Cerebellar cortex (tissue), 1 donor: ENCODE measurements at places on chromosomes 6 and 20.
A peak's percentile ranks its signal among the peaks of the same experiment; 100 is the strongest.

DNA sequence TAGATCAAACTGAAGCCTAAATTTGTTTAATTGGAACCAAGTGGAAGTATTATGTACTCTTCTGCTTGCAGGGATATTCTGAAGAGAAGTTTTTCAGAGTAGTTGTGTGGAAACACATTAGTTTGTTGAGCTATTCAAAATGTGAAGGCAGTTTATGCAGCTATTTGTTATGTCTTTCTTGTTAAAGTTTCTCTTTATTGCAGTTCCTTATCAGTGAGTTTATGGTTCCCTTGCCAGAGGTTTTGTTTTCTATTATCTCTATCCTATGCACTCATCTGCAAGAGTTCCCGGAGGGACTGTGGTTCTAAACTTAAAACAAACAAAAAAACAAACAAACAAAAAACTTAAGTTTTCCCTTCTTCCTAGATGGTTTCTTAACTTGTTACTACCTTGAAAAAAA is 143.7 kb upstream of the SLC22A16 start:
- DNase-seq = no peak

DNA sequence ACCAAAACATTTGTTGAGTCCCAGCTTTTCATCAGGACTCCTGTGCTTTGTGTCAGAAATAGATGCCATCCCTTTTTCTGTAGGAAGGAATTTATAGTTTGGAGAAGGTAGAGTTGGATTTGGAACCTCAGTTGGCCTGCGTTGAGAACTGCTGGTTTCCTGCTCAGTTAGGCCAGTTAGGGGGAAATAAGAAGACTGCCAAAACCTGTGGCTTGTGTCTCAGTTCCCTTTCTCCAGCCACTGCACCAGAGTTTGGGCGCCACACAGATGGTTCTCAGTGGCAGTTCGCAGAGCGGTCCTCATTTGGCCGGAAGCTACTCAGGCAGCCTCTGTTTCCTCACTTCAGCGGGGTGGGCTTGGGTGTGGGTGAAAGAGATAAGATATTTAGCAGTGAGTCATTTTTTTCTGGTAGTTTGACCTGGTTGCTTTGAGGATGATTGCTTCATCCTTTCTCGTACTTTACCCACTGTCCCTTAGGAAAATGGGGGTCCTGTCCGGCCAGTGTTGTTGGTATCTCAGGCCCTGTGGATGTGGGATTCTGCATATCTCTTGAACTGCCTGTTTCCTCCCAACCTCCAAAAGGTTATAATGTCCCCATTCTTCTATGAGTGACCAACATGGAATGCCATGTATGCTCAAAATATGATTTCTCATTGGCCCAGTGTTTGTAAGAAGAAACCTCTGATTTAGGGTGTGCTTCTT is 53.7 kb downstream of the JARID2 start:
- no peak for DNase-seq

DNA sequence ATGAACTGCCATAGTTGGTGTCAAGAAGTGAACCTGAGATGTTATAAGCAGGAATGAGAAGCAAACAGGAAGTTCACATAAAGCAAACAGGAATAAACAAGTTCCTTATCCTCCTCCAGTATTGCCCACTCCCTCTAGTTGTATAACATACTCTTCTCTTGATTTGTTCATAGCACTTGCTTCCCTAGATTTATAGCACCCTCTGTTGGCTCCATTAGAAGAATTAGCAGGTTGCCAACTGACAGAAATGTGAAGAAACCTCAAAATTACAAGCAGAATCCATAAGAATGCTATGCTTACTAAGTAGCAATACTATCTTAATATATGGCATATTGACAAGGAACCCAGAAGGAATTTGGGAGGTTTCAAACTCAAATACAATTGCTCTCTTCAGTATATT is 195.4 kb downstream of the TBX18 start:
- DNase-seq = no peak

GRCh38 chr20:38245753-38246152 is 14.8 kb downstream of the KIAA1755 start:
- no peak for DNase-seq

- peak; percentile 7 for DNase-seq
Measured at GRCh38 chr6:133817460-133818047, 71.4 kb upstream of the TCF21 start.

DNA sequence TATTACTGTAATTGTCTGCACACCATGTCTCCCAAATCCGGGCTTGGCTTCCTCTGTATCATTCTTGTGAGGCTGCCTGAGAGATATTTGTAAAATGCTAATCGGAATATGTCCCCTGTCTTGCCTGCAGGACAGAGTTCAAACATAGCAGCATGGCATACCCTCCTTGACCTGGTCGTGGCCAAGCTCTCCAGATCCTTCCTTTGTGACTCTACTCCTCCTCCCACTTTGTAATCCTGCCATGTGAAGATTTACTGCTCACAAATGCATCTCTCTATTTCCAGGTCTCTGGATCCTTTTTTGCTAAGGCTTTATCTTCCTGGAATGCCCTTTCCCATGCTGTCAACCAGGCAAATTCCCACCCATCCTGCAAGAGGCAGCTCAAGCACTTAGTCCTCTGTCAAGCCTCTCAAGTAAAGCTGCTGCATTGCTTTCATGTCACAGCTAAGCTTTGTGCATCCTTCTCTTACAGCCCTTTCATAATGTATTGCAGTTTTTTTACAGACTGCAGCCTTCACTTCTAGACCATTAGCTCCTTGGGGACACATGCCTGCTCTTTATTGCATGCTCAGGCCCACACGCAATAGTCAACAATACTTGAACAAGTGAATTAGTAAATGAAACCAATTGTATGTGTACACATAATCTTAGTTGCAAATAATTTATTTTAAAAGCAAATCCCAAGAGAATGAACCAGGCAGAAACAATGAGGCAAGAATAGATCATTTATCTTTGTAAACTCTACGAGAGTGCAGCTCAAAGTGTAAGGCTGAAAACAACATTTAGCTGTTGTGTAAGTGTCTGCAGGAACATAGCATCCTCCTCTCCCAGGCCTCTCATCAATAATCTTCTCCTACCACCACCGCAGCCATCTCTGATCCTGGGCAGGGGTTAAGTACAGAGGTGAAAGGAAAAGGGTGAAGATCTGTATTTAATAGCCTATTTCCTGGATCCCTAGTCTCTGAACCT is 45.8 kb downstream of the HIVEP2 start:
- DNase-seq = no peak

DNA sequence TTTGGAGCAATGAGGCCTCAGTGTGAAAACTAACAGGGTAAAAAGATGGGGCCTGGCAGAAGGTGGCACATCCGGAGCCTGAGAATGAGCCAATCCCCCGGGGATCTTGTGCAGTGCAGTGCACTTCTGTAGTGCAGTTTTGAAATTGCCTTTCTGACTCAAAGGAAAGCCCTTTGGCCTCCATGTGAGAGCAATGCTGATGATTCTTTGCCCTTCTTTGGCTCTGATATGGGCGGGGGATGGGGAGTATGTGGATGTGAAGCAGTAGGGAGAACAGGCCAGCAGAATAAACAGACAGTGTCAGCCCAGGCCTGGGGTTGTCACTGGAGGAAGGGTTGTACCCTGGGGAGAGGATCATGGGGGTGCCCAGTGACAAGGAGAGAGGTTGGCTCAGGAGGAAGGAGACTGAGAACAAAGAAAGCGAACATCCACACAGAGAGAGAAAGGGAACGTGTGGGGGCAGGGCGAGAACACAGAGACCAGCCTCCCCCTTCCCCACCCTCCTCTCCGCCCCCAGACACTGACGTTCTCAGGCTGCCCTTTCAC is 351.2 kb downstream of the CDC5L start:
- DNase-seq = no peak

DNA sequence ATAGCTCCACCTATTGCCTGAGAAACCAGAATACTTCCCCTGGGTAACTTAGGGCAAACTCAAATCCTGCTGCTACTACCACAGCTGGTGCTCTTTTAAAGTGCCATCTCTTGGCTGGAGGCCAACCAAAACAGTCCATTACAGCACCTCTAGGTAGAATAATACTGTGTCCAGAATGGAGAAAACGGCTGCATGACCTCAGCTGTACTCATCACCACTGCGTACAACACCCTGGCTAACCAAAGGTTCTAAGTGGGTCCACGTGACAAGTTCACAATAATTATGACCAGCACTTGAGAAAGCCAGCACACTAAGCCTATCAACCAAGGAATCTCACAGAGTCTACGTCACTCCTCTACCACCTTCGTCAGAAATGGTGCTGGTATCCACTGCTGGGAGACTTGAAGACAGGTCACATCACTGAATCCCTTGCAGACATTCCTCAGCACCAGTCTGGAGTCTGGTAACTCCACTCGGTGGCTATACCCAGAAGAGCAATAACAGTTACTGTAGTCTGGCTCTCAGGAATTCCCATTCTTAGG is 40.9 kb upstream of the PKIB start:
- DNase-seq = no peak

GRCh38 chr6:29561091-29561490 is 1.6 kb upstream of the UBD start:
- DNase-seq = no peak

- DNase-seq = no peak
Measured at GRCh38 chr6:116266803-116267202, 12.9 kb downstream of the TSPYL1 start.

DNA sequence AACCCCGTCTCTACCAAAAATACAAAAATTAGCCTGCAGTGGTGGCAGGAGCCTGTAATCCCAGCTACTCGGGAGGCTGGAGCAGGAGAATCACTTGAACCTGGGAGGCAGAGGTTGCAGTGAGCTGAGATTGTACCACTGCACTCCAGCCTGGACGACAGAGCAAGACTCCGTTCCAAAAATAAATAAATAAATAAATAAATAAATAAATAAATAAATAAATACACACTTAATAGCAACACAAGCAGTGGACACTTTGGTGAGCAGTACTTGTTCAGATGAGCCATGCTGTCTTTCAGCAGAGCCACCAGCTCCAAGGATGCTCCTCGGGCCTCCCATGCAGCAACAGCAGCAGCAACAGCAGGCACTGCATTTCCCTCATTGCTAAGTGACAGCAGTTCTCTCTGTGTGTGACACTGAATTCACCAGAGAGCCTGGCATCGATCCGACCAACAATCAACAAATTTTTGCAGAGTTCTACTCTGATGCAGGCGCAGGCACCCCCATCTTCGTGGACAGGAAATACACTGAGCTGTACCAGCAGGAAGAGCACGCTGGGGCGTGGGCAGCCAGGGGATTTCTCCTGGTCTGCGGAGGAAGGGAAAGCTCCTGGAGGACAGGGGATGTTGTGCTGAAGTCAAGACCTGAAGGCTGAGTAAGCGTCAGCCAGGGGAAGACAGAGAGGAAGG is 54.0 kb upstream of the SNX9 start:
- DNase-seq = no peak

GRCh38 chr6:36323062-36323461 is 13.6 kb downstream of the BNIP5 start:
- DNase-seq = peak; percentile 29

- DNase-seq = no peak
Measured at GRCh38 chr6:155939253-155939652, 483.6 kb upstream of the NOX3 start.

- DNase-seq = no peak
Measured at GRCh38 chr20:43525021-43525420, 17.5 kb downstream of the L3MBTL1 start.

DNA sequence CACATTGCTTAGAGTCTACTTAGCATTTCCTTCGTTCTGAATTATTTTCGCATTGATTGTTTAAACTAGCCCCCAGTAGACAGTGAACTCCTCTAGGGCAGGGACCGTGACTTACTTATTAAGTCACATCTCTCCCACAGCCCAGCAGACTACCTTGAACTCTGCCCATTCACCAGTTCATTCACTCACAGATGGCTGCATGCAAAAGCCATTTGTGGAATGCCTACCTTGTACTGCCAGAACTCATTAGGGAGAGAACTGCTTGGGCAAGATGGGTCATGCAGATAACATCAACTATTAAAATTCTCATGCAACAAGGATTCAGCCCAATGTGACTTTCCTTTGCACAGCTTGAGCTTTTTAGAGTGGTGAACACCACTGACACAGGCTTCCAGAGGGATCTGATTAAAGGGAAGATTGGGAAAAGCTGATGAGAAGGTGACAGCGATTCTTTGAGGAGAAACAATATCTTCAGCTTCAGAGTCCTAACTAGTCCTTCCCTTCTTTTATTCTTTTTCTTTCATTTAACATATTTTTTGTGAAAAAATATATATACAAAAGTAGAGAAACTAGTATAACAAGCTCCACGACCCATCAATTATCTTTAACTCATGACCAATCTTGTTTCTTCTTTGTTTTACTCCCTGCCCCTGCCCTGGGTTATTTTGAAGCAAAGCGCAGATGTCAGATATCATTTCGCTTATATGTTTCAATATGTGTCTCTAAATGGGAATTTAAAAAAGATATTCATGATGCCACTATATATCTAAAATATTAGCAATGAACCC is 273.9 kb downstream of the CDC5L start:
- DNase-seq = no peak

DNA sequence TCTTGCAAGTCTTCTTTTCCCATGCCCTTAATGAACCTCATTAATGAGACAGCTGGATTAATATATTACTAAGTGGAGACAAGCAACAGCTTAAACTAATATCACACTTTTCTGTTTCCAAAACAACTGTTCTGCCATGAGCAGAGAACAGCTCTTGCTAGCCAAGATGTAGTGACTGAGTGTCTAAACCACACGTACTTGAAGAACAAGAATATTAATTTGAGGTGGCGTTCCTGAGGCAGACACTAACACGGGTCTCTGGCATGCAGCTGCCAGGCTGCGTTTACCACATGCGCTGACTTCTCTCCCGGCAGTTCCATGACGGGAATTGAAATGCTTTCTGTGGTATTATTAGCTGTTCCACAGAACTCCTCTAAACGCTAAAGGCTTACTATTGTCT is 80.6 kb downstream of the FNDC1 start:
- DNase-seq = no peak

DNA sequence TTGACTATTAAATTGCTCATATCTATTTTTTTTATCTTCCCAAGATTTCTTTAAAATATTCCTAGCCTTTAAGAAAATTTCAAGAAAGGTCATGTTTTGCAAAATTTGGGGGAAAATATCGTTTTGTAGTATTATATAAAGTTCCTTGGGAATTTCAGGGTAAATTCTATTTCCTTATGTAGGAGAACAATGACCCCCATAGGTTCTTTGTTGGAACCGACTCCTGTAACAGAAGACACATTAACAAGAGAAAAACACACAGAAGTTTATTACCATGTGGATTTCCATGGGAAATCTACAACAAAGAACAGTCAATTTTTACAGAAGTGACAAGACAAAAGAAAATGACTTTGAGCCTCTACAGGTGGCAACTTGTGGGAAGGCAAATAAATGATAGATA is 68.1 kb downstream of the ADGB start:
- DNase-seq = no peak

- no peak for DNase-seq
Measured at GRCh38 chr6:1946583-1946982, 298.8 kb downstream of the GMDS start.

- DNase-seq = no peak
Measured at GRCh38 chr6:145491126-145491525, 244.2 kb downstream of the EPM2A start.
